ENCODE measurements at places on chromosomes 16 and 17.

DNA sequence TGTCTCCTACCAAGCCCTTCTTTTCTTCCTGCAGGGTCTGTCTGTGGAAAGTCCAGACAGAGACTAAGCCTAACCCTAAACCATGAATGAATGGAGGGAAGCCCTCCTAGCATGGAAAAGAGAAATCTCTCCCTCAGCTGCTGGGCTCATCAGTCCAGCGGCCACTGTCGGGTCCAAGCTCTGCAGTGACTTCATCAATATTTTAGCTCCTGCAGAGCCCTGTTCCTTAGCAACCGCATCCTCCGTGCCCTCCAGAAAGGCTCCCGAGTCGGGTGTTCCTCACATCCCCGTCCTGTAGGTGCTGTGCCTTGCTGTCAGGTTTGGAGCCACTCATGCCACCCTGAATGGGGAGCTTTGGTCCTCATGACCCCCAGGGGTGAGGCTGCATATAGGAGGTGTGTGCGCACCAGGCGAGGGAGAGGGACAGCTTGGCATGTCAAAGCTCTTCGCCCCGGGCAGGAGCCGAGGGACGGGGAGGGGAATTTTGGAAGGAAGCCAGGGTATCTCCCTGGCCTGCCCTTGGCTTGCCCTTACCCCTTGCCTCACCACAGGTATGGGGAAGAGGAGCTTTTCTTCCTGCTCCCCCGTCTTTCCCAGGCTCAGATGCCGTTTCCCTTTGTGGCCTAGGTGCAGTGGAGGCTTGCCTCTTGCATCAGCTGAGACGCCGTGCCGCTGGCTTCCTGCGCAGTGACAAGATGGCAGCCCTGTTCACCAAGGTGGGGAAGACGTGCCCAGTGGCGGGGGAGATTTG is 23.9 kb downstream of the SGSM2 start:
- DNase-seq, result no peak

DNA sequence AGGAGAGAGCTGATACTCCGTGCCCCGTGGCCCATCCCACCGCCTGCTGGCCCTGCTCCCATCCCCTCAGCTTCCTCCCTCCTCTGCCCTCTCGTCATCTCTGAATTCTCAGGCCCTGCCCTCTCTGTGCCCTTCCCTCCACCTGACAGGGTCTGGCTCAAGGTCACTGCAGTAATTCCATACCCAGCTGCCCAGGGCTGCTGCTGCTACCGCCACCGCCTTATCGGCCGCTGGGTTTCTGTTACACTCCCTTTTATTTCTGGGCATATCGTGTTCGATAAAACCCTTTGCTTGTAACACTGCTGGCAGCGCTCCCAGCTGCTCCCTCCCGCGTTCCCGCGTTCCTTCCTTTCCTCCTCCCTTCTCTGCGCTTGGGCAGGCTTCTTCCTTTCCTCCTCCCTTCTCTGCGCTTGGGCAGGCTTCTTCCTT is 1.2 kb downstream of the EPN3 start:
- no peak for DNase-seq

DNA sequence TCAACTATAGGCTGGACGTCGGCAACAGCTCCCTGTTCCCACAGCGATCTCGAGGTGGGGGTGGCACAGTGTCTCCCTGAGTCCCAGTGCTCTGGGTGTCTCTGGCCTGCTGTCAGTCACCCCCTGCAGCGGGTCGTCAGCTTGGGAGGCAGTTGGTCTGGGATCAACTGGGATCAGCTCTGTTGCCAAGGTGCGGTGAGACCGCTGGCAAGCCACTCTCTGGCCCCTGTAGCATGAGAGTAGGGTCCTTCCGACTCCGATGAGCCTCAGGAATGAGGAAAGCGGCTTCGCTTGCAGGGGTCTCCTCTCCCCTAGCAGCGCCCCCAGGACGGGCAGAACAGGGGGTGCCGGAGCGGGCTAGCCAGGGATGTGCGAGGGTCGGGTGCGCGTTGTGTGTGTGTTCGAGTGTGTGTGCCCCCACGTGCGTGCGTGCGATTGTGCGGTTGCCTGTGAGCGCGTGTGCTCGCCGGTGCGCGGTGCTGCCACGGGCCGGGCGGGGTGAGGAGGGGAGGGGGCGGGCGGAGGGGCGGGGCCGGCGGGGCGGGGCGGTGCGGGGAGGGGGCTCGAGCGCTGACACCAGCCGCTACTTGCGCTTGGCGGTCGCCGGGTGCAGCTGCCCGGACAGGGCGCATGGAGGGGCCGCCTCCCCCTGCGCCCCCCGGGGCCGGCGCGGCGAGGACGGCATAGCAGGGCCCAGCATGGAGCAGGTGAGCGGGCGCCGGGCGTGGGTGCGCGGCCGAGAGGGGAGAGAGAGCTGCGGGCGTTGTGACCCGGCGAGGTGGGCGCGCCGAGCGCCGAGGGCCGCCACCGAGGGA is 9.4 kb upstream of the ARHGAP23 start:
- peak; percentile 50 for DNase-seq

DNA sequence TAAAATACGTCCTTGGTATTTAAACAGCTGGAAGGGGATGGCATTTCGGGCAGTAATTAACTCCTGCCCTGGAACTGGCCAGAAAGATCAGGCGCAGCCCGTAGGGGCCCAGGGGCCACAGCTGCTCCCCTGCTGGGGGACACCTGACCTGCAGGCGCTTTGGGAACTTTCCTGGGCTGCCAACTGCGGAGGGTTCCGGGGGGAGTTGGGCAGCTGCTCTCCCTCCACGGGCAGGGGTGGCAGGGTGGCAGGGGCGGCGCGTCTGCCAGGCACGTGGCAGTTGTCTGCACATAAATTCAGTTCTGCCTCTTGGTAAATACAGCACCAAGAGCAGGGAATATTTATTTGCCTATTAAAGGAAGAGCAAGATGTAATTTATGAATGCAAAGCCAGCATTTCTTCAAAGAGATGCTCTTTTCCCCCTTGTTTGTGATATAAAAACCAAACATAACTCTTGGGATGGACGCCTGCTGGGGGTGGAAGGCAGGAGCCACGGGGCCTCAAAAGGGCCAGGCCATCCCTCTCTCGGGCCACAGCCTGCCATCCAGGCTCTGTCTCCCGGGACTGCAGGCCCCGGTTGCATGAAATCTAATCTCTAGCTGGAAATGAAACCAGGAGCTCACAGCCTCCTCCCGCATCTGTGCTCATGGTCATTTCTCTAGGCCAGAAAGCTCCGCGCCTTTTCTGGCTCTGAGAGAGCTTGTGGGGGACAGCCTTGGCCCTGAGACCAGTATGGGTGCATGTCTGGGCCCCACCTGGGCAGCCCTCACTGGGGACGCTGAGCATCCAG is 29.9 kb upstream of the CHMP6 start:
- DNase-seq, result no peak

DNA sequence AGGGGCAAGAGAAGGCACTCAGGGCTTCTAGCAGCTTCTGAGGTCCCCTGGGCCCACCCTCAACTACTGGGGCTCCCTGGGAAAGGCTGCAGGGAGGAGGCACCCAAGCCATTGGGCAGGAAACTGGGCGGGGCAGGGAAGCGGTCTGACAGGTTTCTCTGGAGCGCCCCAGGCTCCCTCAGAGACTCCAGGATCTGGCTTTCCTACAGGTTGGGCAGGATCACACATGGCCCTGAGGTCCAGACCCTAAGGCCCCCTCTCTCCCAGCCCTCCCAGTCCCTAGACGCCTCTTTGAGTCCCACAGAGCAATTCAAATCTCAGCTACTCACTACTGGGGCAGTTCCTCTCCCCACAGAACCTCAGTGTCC is 14.3 kb downstream of the JUP start:
- no peak for DNase-seq

DNA sequence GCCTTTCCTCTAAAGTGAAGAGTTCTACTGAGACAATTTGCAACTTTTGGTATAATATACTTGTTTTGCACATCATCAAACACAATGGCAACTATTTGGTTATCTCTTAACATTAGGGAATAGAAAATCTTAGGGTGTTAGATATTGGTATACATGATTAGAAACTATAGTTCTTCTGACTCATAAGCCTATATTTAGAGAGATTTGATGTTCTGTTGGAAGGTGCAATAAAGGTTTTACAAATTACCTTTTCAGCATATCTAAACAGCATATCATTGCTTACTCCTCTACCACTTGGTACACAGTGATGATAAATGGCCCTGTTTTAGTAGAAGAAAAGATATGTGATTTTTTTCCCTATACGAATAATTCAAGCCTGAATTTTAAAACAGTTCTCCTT is 6.2 kb downstream of the EVI2B start:
- no peak for DNase-seq

- no peak for DNase-seq
These were observed 8.6 kb upstream of the METTL9 start for GRCh38 chr16:21590796-21591195.

DNA sequence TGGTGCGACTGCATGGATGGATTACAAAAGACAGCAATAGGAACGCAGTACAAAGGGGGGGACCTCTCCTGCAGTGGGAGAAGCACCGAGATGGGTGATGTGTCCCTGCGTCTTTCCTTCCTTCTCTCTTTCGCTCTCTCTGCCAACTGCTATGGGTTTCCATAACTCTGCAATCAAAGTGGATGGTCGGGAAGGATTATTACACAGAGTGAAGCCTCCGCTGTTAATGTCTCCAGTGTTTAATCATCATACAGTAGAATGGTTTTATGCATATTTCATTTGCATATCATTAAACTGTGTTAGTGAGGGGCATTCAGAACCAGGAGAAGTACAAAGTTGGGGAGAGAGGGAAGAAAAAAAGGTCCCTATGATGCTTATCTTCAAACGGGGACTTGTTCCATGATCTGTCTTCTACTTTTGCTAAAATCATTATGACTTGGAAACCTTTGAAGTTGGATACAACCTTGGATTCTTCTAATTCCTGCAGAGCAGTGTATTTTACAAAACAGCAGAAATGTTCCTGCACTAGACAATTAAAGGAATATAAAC is 255.9 kb upstream of the PMFBP1 start:
- DNase-seq, result no peak

DNA sequence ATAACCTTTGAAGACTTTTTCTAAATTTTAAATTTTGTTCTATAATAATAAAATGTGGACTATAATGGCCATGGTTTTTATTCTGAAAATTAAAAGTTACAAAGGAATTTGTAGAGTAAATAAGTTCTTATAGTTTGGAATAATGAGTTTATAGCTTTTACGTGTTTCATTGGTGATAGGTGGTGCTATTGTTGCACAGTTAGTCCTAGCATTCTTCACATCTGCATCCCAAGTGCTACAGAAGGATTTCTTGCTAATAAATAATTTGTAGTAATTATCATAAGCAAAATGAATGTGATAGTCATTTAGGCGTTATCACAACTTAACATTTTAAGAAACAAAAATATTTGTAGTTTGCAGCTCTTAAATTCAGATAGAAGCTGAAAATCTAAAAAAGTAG is 67.9 kb downstream of the BCAS3 start:
- no peak for DNase-seq

DNA sequence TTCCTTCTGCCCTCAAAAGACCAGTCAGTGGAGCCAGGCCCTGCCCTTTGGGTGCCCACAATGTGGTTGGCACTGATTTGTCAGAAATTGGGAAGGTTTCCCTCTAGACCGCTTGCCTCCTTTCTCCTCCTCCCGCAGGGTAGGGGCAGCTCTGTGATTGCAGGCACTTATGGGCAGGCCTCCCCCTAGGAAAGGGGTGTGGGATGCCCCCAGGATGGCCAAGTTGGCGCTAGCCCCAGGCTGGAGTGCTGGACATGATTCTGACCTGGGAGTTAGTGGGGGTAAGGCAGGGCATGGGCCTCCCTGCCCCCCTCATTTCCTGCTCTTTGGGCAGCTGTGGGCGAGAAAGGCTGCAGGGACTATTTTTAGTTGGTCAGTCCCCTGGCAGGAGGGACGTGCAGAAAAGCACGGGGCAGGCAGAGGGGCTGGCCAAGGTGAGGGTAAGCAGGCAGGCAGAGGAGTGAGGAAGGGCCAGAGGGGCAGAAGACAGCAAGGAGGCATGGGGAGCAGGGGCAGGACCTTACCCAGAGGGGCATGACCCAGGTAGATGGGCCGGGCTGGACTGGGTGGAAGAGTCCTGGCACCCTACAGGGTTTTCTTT is 3.3 kb downstream of the RARA start:
- no peak for DNase-seq

GRCh38 chr17:82528484-82529265 is 9.1 kb downstream of the FOXK2 start:
- DNase-seq, result no peak
